IMR-90 (cell line): ENCODE measurements at places on chromosomes 7 and 10.

GRCh38 chr7:71718563-71718962, 586.6 kb downstream of the GALNT17 start:
- no peak for DNase-seq

GRCh38 chr10:48932831-48933664, 6.6 kb downstream of the LRRC18 start:
- DNase-seq, result no peak

DNA sequence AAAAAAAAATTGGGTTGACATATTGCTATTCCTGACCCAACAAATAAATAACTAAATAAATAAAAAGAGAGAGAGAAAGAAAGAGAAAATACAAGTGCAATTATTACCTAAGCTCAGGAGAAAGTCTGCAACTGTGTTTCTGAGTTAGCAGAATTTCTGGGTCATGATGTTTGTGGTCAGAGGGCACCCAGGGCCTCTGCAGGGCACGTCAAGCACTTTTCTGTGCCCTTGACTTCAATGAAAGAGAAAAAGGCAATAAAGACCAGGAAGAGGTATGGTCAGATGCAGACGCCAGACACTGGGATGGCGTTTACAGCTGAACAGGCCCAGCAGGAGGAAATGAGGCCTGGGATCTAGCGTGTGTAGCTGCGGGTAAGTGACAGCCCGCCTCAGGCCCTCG, 160.9 kb upstream of the GDF10 start:
- DNase-seq, result no peak

- DNase-seq, result peak; percentile 77
Observed at GRCh38 chr7:105013816-105014692, at the start of gene KMT2E. KMT2E (plus strand) TSS chr7:105014205; CDS start chr7:105040953, 26,748 bp downstream.

GRCh38 chr7:143299346-143299745, 11.2 kb downstream of the CASP2 start:
- peak; percentile 85 for DNase-seq

GRCh38 chr10:70561070-70561469, 41.5 kb downstream of the PRF1 start:
- no peak for DNase-seq
